CD4-positive, alpha-beta T cell treated with Interferon alpha-2 for 1 hour (primary cell): ENCODE measurements at places on chromosomes 16 and 17.

DNA sequence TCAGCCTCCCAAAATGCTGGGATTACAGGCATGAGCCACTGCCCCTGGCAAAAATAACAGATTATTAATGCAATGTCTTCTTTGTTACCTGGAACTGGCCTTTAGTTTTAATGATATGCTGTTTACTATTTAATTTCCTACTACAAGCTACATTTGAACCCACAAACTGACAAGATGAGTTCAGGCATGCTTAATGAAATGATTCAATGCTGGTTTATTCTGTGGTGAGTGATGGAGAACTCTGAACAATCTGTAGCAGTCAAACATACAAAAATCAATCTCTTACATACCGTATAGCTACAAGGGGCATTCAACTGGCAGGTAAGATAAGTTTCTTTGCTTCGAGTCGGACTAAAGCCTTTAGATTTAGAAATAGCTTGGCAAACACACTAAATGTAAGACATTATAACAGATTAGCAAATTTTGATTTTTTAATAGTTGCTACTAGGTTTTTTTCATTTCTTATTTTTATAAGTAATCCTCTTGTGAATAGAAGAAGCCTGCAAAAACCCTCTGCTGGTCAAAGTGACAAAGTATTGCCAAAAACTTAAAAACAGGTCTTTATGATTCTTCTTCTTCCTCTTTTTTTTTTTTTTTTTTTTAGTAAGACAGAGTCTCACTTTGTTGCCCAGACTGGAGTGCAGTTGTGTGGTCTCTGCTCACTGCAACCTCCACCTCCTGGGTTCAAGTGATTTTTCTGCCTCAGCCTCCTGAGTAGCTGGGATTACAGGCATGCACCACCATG lies 138.5 kb downstream of the SSH2 start:
- no peak for DNase-seq

DNA sequence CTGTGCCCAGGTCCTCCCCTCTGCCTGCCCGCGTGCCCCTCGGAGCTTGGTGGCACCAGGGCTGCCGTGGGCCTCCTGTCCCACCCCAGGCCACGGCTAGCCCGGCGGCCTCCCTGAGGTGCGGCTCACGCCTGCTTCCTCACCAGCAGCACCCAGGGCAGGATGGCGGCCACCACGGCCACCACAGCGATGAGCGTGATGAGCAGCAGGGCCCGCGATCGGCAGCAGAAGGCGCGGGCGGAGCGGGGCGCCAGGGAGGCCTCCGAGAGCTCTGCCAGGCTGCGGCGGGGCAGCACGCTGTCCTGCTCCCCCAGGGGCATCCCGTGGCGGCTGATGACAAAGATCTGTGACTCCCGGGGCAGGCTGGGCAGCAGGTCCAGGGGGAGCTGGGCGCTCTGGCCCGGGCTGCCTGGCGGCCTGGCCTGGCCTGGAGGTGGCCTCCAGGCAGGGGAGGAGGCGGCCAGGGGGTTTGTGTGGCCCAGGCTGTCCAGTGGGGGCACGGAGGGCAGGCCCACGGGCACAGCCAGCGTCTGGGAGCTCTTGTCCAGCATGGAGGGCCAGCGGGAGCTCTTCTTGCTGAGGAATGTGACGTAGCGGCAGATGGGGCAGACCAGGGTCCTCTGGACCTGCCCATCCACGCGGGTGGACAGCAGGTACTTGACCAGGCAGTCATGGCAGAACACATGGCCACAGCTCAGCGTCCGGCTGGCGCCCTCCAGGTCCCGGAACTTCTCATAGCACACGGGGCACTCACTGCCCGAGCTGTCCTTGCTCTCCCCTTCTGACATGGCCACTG lies 4.8 kb downstream of the RNF222 start:
- no peak for DNase-seq

- no peak for DNase-seq
Measured at GRCh38 chr17:15271741-15272140, 6.6 kb upstream of the PMP22 start.

DNA sequence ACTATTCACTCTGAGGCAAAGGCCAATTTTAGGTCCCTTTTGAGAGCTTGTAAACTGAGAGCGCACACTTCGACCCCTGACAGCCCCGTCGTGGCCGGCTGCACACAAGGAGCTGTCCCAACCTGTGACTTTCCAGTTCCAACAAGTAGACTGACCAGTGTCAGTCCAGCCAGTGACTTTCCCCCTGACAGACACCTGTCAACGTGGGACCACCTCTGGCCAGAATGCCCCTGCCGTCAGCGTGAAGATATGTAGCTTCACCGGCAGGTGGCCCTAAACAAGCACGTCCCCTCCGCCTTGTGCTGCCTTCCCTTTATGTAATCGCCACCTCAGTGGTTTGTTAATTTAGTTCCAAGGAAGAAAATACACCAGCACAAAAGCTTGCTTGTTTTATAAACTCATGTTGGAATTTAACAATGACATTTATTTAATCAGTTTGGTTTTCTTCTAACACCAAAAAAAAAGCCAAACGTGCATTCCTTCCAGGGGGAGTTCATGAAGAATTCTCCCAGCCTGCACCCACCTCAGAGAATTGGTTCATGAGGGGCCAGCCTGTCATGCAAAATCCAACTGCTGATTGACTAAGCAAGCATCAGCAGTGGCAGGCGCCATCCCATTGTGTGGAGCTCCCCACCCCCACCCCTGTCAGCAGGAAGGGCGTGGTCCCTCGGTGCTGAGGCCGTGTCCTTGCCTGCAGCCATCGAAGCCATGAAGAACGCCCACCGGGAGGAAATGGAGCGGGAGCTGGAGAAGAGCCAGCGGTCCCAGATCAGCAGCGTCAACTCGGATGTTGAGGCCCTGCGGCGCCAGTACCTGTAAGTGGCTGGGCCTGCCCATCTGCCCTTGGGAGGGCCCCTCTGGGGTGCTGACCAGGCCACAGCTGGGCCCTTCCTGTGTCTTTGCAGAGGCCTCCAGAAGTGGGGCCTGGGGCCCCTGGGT lies 33.9 kb downstream of the PLD6 start:
- DNase-seq = no peak

DNA sequence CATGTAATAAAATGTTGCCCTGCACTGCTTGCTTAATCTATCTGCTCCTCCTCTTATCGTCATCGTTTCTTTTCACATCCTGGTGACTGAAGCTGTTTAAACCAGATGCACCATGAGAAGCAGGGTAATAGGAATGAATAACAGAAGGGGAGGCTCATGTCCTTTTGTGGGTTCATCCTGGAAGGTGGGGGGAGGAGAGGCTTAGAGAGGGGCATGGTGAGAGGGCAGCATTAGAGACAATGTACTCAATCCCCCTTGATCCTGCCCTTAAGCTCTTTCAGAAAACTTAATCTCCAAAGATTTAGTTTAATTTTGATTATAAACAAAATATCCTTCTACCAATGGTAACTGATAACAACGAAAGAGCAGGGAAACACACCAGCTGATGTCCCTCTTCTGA lies 248.5 kb downstream of the CA10 start:
- no peak for DNase-seq

GRCh38 chr16:66948837-66949225 lies 12.2 kb upstream of the CES3 start:
- no peak for DNase-seq

- DNase-seq = no peak
Measured at GRCh38 chr17:30226878-30227277, 8.6 kb downstream of the SLC6A4 start.
